ENCODE measurements at places on chromosomes 16 and 17. TPM values are rescaled to one million over a fixed set of nuclear protein-coding genes. Genes with fewer than 3 reads are reported as not detected.

DNA sequence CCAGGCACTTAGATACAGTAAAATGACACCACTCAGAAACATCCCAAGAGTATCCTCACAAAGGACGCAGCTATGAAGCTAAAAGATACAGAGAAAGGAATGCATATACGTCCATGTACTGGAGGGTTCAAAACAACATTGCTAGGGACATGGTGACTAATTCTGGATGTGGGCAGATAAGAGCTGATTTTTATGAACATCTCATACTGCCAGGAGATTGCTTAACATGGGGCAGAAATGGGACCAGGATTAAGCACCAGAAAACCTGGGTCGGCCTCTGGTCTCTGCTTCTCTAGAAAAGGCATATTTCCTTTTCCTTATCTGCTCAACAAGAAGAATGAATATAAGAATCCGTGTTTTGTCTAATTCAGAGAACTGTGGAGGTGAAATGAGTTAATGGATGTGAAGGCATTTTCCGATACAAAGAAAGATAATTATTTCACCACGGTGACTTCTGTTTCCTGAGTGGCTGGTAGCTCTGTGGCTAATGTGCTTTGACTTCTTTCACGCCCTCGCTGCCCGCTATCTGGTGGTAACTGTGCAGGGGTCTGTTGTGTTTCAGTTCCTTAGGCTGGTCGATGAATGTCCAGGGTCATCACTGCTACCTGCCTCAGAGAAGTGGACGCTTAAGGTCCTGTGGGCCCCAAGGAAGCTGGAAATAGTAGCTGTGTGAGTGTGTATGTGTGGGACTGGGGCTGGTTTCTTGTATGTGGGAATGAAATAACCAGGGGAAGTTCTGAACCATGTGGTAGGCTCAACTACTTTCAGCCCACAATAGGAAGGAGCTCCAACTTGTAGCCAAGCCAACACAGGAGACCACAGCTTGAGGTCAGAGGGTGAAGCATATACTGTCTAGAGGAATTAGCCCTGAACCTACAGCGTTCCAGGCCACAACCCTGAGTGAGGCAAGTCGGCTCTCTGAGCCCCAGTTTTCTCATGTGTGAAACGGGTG lies 15.8 kb upstream of the CCL5 start:
- DNase-seq: no peak
- H3K4me3 ChIP-seq: no peak overlapping the region
- H3K27ac ChIP-seq: peak overlapping the region; percentile 93
- H3K27me3 ChIP-seq: no peaks in the 10 kb centered on the region
- H3K4me1 ChIP-seq: peaks cover 64% of the 10 kb centered on the region

- no peaks in the 10 kb centered on the region for H3K4me1 ChIP-seq
- no peaks in the 10 kb centered on the region for H3K27me3 ChIP-seq
- H3K27ac ChIP-seq: no peak overlapping the region
- H3K4me3 ChIP-seq: no peak overlapping the region
- peaks cover 29% of the 10 kb centered on the region for H3K36me3 ChIP-seq
Measured at GRCh38 chr17:3025421-3026124, 37.8 kb downstream of the OR1D5 start.

- DNase-seq: no peak
- H3K4me1 ChIP-seq: no peaks in the 10 kb centered on the region
- H3K27ac ChIP-seq: no peak overlapping the region
- H3K4me3 ChIP-seq: no peak overlapping the region
Measured at GRCh38 chr16:74073456-74073855, 223.2 kb upstream of the PSMD7 start.

Gene FBXL19
- total RNA-seq: 34.6 TPM

Gene GRB7
- 0.74 TPM for total RNA-seq

Gene SLFN12
- total RNA-seq: 8.8 TPM
